BJ (cell line): ENCODE measurements at places on chromosomes 6 and 20.

DNA sequence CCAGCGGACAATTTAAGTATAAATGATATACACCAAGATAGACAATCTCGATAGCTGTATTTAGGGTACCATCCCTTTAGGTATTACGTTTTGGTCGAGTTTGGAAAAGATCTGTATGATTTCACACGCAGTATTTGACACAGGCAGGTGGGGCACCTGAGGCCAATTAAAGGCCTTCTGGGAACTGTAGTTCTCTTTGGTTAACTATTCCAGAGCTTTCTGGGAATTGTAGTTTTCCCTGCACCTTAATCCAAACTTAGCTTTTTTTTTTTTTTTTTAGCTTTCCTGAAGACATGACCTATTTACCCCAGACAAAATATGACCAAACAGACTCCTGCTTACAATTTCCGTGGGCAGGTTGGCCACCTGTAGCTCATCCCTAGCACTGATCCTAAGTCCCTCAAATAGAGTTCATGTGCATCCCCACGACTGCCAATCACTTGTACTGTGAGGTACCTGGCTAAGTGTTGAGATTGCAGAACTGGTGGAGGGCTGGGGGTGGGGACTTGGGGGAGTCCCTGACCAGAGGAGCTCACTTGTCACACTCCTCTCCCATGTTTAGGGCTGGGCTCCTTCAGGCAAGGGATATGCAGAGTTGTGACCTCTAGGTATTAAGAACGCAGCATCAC lies 999 bp upstream of the EHMT2 start:
- DNase-seq: no peak

- DNase-seq: no peak
These were observed 29.7 kb upstream of the TMX4 start for GRCh38 chr20:8049310-8049709.

DNA sequence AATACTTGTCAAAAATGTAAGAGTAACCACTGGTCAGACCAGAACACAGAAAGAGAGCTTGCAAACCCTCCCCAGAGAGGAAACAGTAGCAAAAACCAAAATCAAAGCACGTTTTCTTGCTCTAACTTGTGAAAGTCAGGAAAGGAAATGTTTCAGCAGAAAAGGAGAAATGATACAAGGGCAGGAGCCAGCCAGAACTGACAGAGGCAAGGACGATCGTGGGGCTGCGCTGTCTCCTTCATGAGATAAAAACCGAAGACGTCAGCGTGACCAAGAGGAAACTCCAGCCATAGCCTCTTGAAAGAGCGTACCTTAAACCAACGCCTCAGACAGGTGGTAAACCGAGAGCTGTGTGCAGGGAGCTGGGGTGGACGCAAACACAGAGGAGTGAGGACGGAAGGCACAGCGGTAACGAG lies 27.5 kb downstream of the LAMA5 start:
- no peak for DNase-seq

GRCh38 chr6:149716181-149716963 lies 1.5 kb downstream of the LATS1 start:
- DNase-seq: no peak

GRCh38 chr6:84457276-84457675 lies 229.8 kb upstream of the CEP162 start:
- no peak for DNase-seq

DNA sequence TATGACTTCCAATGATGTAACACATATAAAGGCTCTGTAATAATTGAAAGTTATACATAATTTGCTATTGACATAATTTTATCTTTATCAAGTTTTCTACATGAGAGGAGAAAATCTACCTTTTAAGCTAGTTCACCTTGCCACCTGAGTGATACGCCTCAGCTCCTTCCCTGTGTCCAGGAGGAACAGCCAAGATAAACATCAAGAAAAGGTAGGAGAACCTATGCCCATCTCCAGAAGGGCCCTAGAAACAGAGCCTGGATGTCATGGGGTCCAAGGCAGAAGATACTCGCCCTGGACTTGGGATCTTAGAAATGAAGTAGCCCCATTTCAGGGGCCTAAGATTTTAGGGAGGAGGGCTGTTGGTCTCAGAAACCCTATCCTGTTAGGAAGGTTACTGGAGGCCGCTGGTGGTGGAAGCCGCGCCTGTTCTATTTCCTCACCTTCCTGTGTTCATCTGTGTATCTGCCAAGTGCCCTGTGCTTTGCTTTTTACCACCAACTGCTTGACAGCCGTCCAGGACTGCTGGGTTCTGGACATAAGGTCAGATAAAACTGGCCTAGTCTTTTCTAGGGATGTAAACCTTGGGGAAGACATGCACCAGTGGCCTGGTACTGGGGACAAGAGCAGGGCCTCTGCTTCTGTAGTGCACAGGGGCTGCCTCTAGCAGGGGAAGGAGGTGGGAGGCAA lies 178.5 kb downstream of the ARID1B start:
- DNase-seq: no peak

DNA sequence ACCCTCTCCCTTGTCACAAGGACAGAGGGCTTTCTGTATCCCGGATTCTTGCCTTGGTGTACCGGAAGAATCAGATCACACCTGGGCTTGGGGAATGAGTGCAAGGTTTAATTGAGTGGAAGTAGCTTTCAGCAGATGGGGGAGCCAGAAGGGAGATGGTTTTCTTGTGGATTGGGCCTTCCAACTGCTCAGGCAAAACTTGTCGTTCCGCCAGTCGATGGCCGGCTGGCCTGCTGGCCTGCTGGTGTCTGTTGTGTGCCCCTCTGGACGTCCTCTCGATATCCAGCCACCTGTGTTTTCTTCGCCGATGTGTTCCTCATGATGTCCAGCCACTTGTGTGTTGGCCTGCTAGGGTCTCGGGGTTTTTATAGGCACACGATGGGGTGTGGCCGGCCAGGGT lies 168.1 kb downstream of the CDKAL1 start:
- no peak for DNase-seq

- no peak for DNase-seq
These were observed 28.5 kb downstream of the SF3B5 start for GRCh38 chr6:144066741-144067484.

GRCh38 chr6:87663434-87663833 lies 38.6 kb downstream of the AKIRIN2 start:
- no peak for DNase-seq

- DNase-seq: no peak
These were observed 64.4 kb downstream of the UBE2V1 start for GRCh38 chr20:50048420-50049166.

- DNase-seq: no peak
These were observed 1092.3 kb downstream of the KHDRBS2 start for GRCh38 chr6:61193771-61194170.

DNA sequence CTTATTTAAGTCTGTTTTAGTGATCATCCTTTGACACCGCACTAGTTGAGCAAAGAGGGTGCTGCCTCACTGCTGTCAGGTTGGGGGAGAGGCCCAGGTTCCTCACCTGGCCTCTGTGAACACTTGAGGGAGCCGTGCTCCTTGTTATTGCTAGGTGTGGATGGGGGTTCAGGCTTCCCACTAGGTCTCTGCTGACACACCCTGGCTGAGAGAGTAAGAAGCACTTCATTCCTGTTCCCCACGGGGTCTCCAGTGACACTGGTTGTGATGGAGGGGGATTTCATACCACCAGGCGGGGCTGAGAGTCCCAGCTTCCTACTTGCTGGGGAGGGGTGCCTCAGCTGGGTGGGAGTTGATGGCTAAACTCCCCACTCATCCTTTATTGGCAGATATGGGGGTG lies 11.1 kb upstream of the NOTCH4 start:
- no peak for DNase-seq

DNA sequence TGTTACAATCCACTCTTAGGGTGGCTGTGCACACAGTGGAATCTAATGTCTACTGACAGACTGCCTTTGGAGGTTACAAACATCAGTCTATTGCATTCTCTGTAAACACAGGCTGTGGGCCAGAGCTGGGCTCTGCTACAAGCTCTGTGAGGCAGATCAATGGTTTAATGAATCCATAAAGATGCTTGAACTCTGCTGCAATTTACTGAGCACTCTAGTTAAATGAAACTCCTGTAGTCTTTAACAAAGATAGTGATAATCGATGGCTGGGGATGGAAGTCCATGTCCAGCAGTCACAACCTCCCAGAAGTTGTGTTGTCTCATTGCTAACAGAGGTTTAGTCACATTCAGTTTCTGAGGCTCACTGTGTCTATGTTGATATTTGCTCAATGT lies 50.5 kb downstream of the SOBP start:
- no peak for DNase-seq

- no peak for DNase-seq
These were observed 109.7 kb downstream of the BANF2 start for GRCh38 chr20:17809362-17810061.

GRCh38 chr6:137685798-137686375 lies 181.2 kb upstream of the TNFAIP3 start:
- DNase-seq: no peak

DNA sequence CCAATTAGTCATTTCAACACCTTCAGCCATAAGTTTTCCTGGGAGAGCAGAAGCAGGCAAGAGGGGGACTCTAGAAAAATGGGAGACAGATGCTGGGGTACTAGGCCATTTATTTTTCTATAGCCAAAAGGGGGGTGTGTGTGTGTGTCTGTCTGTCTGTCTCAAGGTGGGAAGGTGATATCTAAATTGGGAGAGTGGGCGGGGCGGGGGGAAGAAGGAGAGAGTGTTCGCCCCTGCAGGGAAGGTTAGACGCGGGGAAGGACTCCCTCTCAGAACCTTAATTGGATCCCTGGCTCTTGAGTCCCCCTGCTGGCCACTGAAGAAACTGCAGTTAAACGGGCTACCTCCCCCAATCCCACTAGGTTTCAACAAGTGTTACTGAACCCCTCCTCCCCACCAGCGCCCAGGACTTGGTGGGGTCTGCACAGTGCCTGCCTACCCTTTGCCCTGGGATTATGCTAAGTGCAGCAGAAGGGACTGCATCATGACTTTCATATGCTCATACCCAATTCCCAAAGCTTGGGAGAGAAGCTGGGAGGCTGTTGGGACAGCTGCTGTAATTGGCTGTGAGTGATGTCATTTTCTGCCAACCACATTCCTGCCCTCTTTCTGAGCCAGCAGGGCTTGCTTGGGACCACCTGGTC lies 45.8 kb downstream of the FOXP4 start:
- no peak for DNase-seq

- no peak for DNase-seq
These were observed 173.9 kb downstream of the PRDM13 start for GRCh38 chr6:99780556-99780885.

- DNase-seq: no peak
These were observed 8.0 kb downstream of the TP53RK start for GRCh38 chr20:46681032-46681854.

GRCh38 chr20:62347151-62347404 lies 20.0 kb downstream of the LAMA5 start:
- DNase-seq: no peak

DNA sequence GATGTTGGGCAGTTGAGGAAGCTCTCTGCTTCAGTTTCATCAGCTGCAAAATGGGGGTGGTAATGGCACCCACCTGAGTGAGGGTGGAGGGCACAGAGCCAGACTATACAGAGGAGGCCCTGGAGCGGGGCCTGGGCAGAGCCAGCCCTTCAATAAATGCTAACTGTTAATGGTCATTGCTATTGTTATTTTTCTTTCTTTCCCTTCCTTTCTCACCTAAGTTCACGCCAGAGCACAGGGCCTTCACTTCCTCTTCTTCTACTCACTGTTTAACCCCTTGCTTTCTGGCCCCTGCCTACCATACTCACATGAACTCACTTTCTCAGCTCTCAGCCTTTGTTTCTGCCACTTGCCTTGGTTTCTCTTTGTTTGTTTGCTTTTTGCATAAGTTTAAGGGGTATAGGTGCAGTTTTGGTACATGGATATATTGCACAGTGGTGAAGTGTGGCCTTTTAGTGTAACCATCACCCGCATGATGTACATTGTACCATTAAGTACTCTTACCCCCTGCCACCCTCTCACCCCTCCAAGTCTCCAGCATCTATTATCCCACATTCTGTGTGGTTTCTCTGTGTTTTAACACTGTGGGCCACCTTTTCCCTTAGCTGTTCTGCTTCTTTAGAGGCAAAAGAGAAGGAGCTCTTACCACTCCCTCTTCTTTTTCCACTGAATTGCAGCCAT lies 7.5 kb upstream of the RREB1 start:
- no peak for DNase-seq

GRCh38 chr20:11585752-11586352 lies 331.8 kb upstream of the BTBD3 start:
- no peak for DNase-seq

DNA sequence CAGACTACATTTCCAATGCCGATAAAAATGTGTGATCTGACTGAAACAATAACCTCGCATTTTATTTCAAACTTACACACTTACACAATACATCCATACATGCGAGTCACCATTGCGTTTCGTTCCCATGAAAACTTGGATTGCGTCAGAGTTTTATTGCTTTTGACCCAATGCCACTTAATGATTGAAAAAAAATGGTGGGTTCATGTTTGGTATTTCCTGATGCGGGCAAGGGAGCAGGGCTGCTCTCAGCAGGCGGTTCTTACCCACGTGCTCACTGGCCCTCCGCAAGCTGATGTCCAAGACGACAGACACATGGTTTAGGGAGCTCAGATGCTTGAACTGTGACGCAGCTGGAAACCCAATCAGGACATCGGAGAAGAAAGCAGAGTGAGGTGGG lies 281.0 kb upstream of the SULF2 start:
- peak; percentile 69 for DNase-seq

GRCh38 chr6:56820060-56820459 lies 134.8 kb upstream of the BEND6 start:
- no peak for DNase-seq

GRCh38 chr6:18185624-18186023 lies 30.4 kb downstream of the KDM1B start:
- DNase-seq: no peak

GRCh38 chr20:4779616-4780015 lies 57.9 kb downstream of the PRND start:
- no peak for DNase-seq

DNA sequence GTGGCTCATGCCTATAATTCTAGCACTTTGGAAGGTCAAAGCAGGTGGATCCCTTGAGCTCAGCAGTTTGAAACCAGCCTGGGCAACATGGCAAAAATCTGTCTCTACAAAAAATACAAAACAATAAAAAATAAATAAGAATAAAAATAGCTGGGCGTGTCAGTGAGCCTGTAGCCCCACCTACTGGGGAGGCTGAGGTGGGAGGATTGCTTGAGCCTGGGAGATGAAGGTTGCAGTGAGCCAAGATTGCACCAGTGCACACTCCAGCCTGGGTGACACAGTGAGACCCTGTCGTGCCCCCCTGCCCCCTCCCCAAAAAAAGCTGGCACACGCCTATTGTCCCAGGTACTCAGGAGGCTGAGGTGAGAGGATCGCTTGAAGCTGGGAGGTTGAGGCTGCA lies 35.1 kb upstream of the SRPK1 start:
- DNase-seq: no peak

- no peak for DNase-seq
These were observed 255.6 kb downstream of the KHDC1L start for GRCh38 chr6:72969666-72970065.
